ENCODE measurements at places on chromosomes 16 and 17.

- peak; percentile 5 for DNase-seq
These were observed 171.7 kb downstream of the KATNIP start for GRCh38 chr16:27721531-27722181.

GRCh38 chr17:56948491-56948890 lies 12.4 kb downstream of the COIL start:
- DNase-seq = no peak

DNA sequence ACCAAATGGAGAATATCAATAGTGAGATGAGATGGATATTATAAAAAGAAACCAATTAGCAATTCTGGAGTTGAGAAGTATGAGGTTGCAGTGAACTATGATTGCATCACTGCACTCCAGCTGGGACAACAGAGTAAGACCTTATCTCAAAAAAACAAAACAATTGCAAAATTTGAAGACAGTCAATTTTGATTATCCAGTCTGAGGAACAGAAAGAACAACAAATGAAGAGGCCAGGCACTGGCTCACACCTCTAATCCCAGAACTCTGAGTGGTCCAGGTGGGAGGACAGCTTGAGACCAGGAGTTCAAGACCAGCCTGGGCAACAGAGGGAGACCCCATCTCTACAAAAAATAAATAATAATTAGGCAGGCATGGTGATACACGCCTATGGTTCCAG lies 35.0 kb downstream of the USP32 start:
- DNase-seq = no peak

DNA sequence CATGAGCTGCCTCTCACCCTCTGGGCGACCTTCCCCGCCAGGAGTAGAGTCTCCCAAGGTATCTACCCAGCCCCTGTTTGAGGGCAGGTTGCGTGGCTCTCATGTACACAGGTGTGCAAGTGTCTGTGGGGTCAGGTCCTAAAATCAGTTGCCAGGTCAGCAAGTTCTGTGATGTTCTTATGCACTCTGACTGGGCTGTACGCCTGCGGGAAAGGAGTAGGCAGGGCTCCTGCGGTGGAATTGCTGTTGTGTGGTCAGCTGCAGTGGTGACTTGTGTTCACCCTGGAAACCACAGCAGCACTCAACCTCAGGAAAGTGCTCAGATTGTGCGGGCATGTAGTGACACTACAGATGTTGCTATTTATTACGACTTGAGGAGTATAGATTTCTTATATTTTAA lies 19.4 kb downstream of the NARF start:
- no peak for DNase-seq

DNA sequence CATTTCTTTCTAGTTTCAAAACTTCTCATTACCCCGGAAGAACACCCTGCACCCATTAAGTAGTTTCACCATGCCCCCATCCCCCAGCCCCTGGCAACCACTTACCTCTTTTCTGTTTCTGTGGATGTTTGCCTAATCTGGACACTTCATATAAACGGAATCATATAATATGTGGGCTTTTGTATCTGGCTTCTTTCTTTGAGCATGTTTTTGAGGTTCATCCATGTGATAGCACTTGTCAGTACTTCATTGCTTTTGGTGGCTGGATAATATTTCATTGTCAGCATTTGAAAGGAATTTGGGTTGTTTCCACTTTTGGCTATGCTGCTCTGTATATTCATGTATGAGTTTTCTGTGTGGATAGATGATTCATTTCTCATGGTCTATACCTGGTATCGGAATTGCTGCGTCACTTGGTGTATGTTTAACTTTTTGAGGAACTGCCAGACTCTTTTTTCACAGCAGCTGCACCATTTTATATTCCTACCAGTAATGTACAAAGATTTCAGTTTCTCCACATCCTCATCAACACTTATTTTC lies 30.0 kb upstream of the SLC5A10 start:
- no peak for DNase-seq

DNA sequence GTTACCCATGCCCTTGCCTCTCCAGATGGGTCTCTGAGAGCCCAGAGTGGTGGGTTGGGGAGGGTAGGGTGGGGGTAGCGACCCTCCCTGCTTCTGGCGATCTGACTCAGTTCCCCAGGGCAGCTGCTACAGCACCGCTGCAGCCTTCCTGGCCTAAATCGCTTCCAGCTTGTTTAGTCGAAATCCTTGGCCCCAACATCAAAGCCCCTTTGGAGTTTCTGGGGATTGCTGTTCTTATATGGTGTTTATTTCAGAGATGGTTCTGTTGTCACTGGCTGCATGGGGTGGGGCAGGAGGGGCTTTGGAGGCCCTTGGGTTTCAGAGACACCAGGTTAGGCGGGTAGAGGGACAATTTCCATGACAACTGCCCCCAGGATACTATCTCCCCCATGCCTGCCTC lies 35.9 kb downstream of the FZD2 start:
- DNase-seq = no peak

- DNase-seq = peak; percentile 84
These were observed 6.7 kb downstream of the ITGA3 start for GRCh38 chr17:50062293-50063243.

- DNase-seq = no peak
These were observed 35.8 kb downstream of the GP2 start for GRCh38 chr16:20291208-20292206.

DNA sequence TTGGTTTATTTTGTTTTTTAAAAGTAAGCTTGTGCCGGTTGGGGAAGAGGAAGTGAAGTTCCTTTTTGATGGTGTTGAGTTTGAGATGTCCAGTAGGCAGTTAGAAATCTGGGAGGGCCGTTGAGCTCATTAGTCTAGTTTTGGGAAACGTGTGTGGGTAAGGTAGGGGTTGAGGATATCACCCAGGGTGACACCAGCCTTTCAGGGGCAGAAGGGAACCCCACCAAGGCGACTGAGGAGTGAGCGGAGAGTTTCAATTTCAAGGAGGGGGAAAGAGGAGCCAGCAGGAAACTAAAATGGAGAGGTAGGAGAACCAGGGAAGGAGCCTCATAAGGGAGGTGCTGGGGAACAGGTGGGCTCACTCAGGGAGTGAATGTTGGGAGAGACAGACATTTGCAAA lies 22.7 kb downstream of the HAPSTR1 start:
- DNase-seq = no peak

DNA sequence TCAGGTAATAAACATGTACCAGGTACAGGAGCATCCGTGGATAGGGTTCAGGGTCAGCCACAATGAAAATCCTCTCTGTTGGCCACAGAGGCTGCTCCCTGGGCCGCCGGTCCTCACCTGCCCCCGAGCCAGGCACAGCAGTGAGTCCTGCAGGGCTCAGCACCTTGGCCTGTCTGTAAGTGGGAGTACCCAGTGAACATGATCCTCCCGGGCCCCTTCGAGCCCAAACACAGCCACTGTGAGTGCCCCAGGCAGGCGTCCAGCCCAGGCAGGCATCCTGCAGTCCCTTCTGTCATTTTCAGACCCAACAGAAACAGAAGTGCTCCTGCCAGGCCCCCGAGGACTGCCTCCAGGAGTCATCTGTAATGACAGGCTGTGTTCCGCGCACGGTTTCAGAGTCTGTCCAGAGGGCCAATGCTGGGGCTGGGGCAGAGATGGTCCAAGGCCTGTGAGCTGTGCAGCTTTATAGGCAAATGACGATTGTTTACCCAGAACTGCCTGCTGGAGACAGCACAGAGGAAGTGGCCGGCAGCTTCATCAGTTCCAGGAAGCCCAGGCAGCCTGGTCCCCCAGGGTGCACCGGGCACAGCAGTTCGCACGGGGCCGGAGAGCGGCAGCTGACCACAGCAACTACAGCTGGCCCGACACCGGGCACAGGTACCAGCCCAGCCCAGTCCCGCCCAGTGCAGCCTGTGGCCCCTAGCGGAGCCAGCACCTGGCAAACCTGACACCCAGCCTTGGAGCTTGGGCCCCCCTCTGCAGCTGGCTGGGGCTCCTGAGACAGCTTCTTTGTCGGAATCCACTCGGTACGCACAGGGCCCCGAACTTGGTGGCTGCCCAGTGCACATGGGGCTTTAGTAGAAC lies 13.2 kb downstream of the SLC7A5 start:
- no peak for DNase-seq

- no peak for DNase-seq
These were observed 406.3 kb downstream of the WWOX start for GRCh38 chr16:78505544-78506366.

- DNase-seq = no peak
These were observed 13.4 kb downstream of the FBF1 start for GRCh38 chr17:75927286-75927922.

GRCh38 chr17:81277421-81277820 lies 17.7 kb downstream of the SLC38A10 start:
- DNase-seq = no peak

DNA sequence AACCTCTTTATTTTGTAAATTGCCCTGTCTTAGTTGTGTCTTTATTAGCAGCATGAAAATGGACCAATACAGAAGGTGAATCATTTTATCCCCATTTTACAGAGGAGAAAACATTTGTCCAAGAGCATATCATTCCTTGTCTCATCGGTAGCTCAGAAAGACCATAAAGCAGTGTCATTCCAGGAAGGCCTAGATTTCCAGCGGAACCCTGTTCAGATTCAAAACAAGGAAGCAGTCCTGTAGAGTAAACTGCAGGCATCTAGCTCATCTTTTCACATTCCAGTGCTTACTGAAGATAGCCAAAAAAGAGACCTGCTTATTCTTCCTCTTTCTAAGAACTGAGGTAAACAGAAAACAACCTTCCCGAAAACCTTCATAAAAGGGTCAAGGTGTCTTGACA lies 54.0 kb downstream of the PARN start:
- no peak for DNase-seq

DNA sequence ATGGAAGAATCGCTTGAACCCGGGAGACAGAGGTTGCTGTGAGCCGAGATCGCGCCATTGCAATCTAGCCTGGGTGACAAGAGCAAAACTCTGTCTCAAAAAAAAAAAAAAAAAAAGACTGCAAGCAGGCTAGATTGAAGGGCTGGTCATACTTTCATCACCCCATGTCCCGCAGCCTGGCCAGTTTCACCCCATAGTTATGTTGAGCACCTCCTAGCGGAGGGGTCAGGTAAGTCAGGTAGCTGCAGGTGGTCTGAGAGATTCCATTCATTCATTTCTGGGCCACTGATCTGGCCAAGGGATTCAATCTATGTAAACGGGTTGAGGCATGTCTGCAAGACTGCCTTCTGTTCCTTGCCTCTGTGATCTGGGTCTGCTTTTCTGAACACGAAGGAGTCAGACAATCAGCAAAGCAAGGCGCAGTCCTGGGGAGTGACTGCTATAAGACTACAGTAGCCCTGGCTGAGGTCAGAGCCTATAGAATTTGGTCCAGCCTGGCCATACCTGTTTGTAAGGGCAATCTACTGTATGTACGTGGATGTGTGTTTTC lies 23.6 kb upstream of the BPTF start:
- DNase-seq = no peak

DNA sequence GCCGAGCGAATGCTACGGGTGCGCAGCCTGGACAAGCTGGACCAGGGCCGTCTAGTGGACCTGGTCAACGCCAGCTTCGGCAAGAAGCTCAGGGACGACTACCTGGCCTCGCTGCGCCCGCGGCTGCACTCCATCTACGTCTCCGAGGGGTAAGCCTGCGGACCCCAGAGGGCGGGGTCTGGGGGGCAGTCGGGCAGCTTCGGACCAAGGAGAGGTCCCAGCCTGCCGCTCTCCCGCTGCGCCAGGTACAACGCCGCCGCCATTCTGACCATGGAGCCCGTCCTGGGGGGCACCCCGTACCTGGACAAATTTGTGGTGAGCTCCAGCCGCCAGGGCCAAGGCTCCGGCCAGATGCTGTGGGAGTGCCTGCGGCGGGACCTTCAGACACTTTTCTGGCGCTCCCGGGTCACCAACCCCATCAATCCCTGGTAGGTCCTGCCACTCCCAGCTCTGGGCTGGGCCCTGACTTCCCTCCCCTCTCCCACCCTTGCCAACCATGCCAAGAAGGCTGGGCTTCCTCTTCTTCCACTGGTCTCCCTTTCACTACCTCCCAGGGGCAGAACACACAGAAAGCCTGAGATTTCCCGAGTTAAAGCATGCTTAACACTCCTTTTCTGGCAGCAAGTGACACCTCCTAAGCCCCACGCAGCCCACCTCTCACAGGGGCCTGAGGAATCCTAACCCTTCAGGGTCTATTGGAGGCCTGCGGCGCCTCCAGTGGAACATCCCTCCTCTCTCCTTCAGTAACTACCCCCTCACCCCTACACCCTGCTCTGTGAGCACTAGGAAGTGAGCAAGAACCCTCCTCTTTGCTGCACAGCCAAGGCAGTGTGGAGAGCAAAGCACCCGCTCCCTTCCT lies 3.2 kb downstream of the NAGS start:
- DNase-seq = no peak

- no peak for DNase-seq
These were observed 5.7 kb upstream of the SALL1 start for GRCh38 chr16:51156807-51157200.

- peak; percentile 18 for DNase-seq
These were observed 57.3 kb upstream of the CCL1 start for GRCh38 chr17:34420254-34420766.

DNA sequence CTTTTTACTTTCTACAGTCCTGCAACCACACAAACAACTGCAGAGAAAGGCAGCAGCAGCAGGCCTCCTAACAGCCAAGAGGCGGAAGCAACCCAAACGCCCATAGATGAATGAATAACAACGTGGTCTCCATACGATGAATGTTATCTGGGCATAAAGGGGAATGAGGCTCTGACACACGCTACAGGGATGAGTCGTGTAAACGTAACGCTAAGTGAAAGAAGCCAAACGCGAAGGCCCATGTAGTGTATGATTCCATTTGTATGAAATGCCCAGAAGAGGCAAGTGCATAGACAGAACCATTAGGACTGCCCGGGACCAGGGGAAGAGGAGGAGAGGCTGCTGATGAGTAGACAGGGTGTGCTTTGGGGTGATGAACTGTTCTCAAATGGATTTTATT lies 94.8 kb upstream of the DNAH17 start:
- no peak for DNase-seq

- DNase-seq = peak; percentile 10
These were observed 1.2 kb downstream of the CDT1 start for GRCh38 chr16:88804552-88805339.

DNA sequence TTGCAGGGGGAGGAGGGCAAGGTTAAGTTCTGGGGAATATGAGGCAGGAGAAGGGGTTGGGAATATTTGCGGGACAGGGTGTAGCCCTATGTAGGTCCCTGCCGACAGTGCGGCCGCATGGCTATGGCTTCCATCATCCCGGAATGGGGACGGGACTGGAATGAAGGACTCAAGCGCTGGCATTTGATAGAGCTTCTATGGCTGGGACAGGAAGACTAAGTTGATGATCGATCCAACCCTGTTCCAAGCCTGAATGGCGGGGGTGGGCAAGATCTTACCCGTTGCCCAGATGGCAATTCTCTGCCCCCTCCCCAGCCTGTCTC lies 47.1 kb downstream of the SRCIN1 start:
- no peak for DNase-seq

- DNase-seq = no peak
These were observed 67.3 kb downstream of the MYH10 start for GRCh38 chr17:8563024-8563776.

DNA sequence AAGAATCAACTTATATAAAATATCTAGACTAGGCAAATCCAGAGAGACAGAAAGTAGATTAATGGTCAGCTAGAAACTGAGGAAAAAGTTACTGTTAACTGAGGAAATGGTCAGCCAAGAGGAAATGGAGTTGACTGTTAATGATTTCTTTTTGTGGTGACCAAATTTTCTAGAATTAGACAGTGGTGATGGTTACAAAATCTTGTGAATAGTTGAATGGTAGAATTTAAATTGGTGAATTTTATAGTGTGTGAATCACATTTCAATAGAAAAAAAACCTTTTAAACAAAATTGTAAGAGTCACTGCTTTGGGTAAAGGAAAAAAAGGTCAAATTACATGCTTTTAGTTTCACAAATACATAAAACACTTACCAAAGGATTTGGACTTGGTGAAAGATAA lies 30.0 kb downstream of the APPBP2 start:
- DNase-seq = no peak

All from HCEC 1CT (cell line).